ENCODE measurements at places on chromosomes 11 and 22.

GRCh38 chr11:116166573-116167465, 606.0 kb downstream of the BUD13 start:
- DNase-seq, result no peak

DNA sequence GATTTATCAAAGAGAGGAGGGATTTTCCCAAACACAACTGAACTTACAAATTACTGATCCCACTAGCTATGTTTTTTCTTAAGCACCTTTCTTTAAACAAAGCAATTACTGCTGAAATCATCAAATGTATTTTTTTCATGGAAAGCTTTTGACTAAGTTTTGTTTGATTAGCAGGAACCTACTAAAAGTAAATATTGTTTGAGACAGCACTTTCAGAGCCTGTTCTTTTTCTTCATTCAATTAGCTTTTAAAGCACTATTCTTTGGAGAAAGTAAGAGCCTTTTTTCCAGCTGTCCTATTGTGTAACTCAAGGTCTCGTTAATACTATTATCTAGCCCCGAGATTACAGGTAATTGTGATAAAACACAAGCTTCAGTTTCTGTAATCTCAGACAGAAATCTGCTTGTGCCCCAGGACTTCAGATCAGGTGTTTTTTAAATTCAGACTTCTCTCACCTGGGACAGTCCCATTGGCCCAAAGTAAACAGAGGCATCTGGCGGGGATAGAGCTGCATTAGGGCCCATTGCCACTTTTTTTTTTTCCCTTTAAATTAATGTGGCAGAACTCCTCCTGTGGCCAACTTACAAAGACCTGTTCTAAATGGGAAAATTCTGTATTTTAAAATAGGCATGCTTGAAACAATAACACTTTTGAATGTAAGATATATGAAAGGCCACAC, 11.0 kb downstream of the CSTPP1 start:
- DNase-seq, result no peak

DNA sequence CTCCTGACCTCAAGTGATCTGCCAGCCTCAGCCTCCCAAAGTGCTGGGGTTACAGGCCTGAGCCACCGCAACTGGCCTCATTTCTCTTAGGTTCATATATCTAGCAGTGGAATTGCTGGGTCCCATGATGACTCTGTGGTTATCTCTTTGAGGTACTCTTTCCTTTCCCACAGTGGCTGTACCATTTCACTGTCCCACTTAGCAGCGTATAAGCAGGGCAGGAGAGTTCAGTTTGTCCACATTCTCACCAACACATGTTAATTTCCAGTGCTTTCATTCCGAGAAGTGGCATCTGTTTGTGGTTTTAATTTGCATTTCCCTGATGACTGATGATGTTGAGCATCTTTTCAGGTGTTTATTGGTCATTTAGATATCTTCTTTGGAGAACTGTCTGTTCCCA, 16.4 kb downstream of the PRR5 start:
- DNase-seq, result no peak

GRCh38 chr22:26481694-26482093, 1.9 kb downstream of the HPS4 start:
- no peak for DNase-seq

DNA sequence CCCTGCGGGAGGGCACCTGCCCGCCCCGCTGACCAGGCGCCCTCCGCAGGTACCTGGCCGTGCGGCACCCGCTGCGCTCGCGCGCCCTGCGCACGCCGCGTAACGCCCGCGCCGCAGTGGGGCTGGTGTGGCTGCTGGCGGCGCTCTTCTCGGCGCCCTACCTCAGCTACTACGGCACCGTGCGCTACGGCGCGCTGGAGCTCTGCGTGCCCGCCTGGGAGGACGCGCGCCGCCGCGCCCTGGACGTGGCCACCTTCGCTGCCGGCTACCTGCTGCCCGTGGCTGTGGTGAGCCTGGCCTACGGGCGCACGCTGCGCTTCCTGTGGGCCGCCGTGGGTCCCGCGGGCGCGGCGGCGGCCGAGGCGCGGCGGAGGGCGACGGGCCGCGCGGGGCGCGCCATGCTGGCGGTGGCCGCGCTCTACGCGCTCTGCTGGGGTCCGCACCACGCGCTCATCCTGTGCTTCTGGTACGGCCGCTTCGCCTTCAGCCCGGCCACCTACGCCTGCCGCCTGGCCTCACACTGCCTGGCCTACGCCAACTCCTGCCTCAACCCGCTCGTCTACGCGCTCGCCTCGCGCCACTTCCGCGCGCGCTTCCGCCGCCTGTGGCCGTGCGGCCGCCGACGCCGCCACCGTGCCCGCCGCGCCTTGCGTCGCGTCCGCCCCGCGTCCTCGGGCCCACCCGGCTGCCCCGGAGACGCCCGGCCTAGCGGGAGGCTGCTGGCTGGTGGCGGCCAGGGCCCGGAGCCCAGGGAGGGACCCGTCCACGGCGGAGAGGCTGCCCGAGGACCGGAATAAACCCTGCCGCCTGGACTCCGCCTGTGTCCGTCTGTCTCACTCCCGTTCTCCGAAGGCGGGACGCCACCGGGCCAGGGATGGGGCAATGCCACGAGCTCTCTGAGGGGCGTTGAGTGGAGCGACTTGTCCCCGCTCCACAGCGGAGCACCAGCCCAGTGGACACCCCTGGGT, 1.8 kb downstream of the GALR3 start:
- peak; percentile 24 for DNase-seq

- no peak for DNase-seq
These were observed 739 bp upstream of the C1QTNF5 start for GRCh38 chr11:119341222-119342022.

DNA sequence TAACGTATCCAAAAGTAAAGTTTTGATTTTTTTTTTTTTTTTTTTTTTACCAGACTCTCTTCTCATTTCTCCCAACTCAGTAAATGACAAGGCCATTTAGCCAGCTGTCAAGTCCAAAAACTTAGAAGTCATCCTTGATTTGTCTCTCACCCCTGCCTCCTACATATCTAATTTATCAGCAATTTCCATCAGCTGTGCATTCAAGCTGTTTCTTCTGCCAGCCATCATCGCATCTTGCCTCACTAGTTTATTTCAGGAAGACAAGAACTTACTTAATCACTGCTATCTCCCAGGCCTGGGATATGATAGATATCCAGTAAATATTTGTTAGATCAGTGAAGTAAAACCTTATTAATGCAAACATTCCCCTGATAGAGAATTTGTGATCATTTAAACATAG, 47.6 kb downstream of the SCGB1A1 start:
- DNase-seq, result no peak

GRCh38 chr11:4466871-4467442, 15.5 kb upstream of the OR52K1 start:
- DNase-seq, result no peak

- DNase-seq, result no peak
These were observed 54.6 kb downstream of the KCNA4 start for GRCh38 chr11:29962243-29962642.

DNA sequence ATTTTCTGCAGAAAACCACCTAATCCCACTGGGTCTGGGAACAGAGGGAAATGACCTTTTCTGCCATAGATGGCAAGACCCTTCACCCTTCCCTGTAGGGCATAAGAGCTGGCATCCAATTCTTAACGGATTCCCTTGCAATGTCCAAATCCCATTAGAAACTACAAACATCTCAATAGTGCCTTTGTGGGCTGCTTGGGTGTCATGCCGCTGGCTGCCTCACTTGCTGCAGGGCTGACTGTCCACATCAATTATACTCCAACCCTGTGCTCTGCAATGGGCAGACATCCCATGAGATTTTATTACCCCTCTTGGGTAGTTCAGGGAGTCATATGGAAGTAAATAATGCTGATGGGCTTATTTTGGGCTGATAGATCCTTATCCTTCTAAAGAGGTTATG, 7.3 kb downstream of the GRAP2 start:
- DNase-seq, result no peak

DNA sequence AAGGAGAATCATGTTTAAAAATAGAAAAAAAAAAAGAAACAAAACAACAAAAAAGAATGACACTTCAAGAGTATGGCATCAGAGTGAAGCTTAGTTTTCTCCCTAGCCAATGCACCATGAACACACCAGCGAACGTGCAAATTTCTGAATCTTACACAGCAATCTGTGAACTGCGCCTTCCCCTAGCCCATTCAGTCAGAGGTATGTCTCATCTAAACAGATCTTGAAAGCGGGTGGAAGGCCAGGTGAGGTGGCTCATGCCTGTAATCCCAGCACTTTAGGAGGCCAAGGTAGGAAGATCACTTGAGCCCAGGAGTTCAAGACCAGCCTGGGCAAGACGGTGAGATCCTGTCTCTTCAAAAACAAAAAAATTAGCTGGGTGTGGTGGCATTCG, 113.1 kb downstream of the MICAL3 start:
- DNase-seq, result no peak

- no peak for DNase-seq
These were observed 14.3 kb downstream of the NCAM1 start for GRCh38 chr11:112975493-112975892.

GRCh38 chr22:31077681-31078080, 3.4 kb upstream of the SMTN start:
- no peak for DNase-seq

- no peak for DNase-seq
These were observed 33.5 kb upstream of the RTL6 start for GRCh38 chr22:44531487-44531886.

- peak; percentile 85 for DNase-seq
These were observed 97.0 kb downstream of the RDX start for GRCh38 chr11:110199184-110199981.

- DNase-seq, result peak; percentile 14
These were observed 26.7 kb downstream of the ASCC2 start for GRCh38 chr22:29811377-29811776.

DNA sequence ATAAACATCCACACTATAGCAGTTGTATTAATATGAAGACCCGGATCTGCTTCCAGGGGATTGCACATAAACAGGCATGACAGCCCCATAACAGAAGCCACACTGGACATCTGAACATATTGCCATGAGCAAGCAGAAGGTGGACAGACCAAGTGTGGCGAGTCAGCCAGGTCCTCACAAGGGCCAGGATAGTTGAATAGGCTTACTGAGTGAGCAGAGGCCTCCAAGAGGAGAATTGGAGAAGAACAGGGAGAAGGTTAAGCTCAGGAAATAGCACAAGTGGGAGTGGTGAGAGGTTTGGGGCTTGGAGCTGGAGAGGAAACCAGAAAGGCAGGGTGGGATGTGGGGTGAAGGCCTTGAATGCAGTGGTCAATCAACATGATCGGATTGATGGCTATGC, 10.8 kb downstream of the SLC35C1 start:
- peak; percentile 55 for DNase-seq

DNA sequence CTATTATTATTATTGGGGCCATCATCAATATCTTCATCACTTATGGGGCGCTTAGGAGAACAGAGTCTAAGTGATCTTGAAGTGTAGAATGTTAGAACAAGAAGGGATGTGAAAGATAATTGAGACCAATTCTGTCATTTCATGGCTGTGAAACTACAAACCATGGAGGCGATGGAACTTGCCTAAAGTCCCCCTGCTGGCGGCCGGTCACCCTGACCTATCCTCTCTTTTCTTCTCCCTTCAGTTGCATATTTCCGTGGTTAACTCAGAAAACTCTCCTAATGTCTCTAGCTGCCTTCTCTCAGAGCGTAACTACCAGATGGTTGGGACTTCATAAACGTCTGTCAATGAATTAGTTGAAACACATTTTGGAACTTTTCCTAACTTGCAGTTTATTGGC, 6.6 kb upstream of the OR4B1 start:
- peak; percentile 12 for DNase-seq

- DNase-seq, result no peak
These were observed 1041.8 kb downstream of the LRRC4C start for GRCh38 chr11:40417627-40418026.

GRCh38 chr11:9626496-9627394, 37.1 kb upstream of the SWAP70 start:
- peak; percentile 18 for DNase-seq

- no peak for DNase-seq
These were observed 225.3 kb downstream of the ADAMTS15 start for GRCh38 chr11:130673698-130674097.

GRCh38 chr11:108239076-108239475, 16.2 kb downstream of the ATM start:
- no peak for DNase-seq

DNA sequence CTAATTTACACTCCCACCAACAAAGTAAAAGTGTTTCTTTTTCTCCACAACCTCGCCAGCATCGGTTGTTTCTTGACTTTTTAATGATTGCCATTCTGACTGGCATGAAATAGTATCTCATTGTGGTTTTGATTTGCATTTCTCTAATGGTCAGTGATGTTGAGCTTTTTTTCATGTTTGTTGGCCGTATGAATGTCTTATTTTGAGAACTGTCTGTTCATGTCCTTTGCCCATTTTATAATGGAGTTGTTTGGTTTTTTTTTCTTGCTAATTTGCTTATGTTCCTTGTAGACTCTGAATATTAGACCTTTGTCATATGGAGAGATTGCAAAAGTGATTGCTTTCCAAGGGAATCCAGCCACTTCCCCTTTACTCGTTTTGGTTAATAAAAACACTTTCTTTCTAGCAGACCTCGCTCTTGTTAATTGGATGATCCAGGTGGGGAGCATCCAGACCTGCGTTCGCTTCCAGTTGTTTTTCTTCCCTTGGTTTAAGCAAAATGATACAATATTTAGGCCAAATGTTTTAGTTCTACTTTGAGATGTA, 17.1 kb upstream of the APOL4 start:
- DNase-seq, result no peak

- DNase-seq, result peak; percentile 51
These were observed 31.6 kb downstream of the EIF3F start for GRCh38 chr11:8018484-8019313.

DNA sequence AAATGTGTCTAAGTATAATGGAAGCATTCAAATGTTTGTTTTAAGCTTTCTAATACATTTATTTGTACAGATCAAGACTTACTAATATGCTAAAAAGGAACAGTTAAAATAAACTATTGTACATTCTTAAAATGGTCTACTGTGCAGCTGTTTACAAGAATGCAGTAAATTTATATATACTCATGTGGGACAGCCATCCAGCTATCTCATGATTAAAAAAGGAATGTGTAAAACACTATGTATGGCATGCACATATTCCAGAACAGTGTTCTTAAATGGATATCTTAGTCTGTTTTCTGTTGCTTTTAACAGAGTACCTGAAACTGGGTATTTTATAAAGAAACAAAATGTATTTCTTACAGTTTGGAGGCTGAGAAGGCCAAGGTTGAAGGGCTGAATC, 30.2 kb upstream of the CSTF3 start:
- DNase-seq, result peak; percentile 33

DNA sequence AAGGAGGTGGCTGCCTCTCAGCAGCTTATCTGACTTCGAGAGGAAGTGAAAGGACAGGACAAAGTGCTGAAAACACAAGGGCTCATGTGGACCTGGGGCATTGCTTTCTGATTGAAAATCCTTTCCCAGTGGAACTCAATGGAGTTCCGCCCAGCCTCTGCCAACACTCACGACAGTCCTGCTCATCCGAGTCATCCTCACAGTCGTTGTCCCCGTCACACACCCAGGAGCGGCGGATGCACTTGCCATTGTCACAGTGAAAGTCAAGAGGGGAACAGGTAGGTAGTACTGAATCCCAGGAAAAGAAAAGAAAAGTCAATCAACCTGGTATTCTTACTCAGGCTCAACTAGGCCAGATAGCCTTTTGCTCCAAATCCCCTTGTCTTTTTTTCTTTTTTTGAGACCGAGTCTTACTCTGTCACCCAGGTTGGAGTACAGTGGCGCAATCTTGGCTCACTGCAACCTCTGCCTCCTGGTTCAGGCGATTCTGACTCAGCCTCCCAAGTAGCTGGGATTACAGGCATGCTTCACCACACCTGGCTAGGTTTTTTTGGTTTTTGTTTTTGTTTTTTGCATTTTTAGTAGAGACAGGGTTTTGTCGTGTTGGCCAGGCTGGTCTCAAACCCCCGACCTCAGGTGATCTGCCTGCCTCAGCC, 18.1 kb downstream of the LRP4 start:
- no peak for DNase-seq

GRCh38 chr11:27277843-27278242, 85.2 kb downstream of the CCDC34 start:
- no peak for DNase-seq
